ENCODE measurements at places on chromosomes 5 and 9.

DNA sequence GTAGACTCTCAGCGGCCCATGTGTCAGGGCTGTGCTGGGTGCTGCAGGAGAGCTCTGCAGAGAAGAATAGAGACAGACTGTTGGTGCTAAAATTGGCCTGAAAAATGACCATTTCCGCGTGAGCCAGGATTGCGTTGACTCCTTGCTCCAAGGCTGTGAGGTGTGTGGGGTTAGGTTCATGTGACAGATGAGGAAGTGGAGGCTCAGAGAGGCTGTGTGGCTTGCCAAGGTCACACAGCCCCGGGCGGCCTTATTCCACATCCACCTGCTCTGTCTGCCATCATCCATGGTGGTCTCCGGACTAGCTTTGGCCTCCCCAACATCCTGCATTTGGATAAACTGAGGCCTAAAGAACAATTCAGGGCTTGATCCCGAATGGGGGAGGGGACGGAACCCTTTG, 15.2 kb downstream of the NEK6 start:
- no peak for DNase-seq

GRCh38 chr5:158869092-158869491, 230.6 kb downstream of the EBF1 start:
- no peak for DNase-seq

DNA sequence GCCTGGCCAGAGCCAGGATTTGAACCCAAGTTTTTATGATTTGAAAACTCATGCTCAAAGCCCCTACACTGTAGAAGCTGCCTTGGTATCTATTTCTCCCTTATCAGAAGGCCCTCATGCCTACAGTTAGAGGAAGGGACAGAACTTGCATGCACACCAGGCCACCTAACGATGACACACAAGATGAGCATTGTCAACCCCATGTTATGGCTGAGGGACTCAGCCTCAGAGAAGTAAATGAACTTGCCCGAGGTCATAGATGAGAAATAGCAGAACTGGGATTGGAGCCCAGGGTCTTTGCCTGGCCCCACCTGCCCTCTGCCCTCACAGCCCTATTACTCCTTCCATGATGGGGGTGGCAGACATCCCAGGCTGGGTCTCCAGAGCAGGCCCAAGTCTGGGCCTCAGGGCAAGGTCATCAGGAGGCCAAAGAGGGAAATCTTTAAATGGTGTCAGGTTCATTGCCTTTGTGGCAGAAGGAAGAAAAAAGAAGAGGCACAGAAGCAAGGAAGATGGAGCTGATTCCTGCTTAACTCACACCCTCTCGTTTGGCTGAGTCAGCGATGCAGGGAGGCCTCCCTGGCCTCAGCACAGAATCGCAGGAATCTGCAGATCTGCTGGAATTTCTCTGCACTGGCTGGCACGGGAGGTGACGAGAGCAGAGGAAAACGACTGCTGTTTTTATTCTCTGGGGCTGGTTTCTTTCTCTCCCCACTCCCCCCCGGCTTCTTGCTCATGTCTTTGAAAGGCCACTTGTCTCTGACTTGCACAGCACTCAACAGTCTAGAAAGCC, 20.6 kb upstream of the CRB2 start:
- DNase-seq: no peak

GRCh38 chr9:135941288-135941995, 19.7 kb downstream of the UBAC1 start:
- no peak for DNase-seq

GRCh38 chr5:80998590-80998979, 38.4 kb downstream of the RASGRF2 start:
- no peak for DNase-seq

DNA sequence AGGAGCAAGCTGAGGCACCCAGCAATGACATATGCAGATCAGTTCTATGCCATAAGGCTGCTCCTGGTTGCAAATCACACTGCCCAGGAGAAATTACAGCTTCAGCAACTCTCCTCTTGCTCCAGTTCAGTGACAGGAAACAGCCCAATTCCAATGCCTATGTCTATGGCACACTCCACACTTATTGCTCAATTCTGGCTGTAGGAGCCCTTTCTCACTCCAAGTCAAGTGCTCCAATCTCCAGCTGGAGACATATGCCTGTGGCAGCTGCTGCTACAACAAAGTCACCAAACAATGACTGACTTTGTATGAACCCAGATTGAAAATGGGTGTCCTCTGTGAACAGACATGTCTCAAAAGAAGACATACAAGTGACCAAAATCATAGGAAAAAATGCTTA, 31.8 kb upstream of the PLCXD3 start:
- no peak for DNase-seq

DNA sequence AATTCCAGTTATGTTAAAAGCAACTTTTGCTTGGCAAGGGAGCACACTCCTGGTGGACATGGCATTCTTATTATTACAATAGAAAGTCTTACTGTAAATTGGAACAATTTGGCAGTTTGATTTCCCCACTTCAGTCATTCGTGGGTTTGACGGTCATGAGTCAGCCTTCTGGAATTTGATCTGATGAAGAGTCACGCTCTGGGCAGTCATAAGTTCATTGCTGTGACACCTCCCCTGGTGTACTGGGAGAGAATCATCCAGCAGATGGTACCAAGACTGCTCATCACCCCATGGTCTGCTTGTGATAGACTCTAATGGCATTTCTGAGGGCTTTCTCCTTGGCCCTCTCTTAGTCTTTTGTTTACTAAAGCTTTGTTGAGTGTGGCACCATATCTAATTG, 53.8 kb downstream of the GLRA1 start:
- DNase-seq: no peak

- no peak for DNase-seq
These were observed 87.9 kb downstream of the EQTN start for GRCh38 chr9:27209034-27209433.

GRCh38 chr5:181167814-181168488, 20.6 kb downstream of the OR2V2 start:
- no peak for DNase-seq

GRCh38 chr5:80191991-80192398, 63.9 kb downstream of the SERINC5 start:
- DNase-seq: no peak

DNA sequence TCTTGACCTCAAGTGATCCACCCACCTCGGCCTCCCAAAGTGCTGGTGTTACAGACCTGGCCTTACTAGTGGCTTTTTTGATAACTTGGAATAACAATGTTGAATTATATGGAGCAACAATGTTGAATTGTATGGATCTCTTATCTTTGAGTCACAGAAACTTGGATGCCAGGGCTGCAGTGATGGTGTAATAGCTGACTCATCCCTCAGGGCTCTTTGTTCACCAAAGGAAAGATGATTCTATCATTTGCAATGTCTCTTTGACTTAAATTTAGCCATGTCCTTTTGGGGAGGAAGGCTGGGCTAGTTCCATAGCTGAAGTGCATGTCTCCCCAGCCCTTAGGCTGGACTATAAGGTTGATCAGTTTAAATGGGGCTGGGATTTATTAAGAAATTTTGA, 172.3 kb downstream of the PDZD2 start:
- no peak for DNase-seq

- DNase-seq: no peak
These were observed 48.7 kb downstream of the PIK3R1 start for GRCh38 chr5:68264024-68264956.

DNA sequence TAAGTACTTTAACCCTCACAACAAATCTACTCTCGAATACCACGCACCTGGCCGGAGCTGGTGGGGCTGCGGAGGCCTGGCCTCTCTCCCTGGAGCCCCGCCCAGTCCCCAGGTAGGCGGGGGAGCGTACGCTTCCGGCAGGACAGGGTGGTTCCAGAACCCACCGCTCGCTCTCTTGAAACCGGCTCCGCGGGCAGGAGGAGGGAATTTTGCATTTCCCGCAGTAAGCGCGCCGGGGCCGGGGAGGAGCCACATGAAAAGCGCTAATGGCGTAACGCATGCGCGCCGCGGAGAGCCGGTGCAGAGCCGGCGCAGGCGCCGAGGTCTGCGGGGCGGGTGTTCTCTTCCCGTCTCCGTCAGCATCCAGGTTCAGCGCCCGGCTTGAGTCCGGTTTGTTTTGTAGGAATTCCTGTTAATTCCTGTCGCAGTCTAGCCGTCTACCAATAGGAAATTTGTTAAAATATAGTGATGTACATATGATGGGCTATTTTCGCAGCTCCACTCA, 20.8 kb downstream of the CAVIN4 start:
- DNase-seq: no peak

GRCh38 chr5:171340491-171340890, 31.4 kb downstream of the TLX3 start:
- DNase-seq: no peak

DNA sequence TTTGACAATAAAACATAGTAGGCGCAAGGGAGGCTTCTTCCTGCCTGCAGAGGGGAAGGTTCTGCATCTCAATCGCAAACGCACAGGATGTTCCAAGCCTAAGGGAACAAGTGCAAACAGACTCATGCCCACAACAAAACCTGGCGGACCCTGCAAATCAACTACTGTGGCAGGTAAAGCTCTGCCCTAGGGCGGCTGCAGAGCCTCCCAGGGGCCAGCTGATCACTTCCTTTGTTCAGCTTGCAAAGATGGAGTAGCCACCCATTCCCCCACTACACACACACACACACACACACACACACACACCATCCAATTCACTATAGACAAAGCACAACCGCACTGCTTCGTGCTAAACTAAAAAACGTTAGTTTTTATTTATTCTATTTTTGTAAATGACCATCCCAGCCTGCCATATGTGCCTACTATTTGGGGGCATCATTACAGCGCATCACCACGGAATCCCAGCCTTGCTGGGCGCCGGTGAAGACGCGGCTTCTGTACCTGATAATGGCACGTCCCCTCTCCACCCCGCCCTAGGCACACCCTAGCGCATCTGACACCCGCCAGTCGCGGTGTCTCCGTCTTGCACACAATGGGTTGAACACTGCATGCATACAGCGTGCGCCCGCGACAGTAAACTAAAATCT, 57.6 kb downstream of the DPYSL3 start:
- DNase-seq: no peak

GRCh38 chr5:41465493-41466171, 44.8 kb downstream of the PLCXD3 start:
- no peak for DNase-seq

GRCh38 chr9:12775679-12776512, 1.1 kb downstream of the LURAP1L start:
- DNase-seq: no peak

- no peak for DNase-seq
These were observed 172.2 kb upstream of the GRAMD2B start for GRCh38 chr5:126251024-126251423.

DNA sequence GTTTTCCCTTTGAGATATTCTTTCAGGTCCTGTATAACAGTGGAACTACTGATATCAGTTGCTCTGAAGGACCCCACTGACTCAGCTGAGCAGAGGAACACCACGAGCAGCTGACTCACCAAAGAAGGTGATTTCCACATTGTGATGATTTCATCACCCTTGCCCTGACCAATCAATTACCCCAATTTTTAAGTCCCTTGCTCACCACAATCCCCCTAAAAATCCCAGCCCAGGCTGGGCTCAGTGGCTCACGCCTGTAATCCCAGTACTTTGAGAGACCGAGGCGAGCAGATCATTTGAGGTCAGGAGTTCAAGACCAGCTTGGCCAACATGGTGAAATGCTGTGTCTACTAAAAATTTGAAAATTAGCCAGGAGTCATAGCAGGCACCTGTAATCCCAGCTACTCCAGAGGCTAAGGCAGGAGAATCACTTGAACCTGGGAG, 125.3 kb upstream of the ABCA1 start:
- DNase-seq: no peak
